ENCODE measurements at places on chromosomes 5 and 9. TPM values are rescaled to one million over a fixed set of nuclear protein-coding genes. Genes with fewer than 3 reads are reported as not detected.

Gene ZBED3
- polyA plus RNA-seq, result 12.0 TPM

Gene IFNB1
- not detected for polyA plus RNA-seq

Gene EPB41L4A
- polyA plus RNA-seq, result 6.5 TPM

Gene CD72
- polyA plus RNA-seq, result 1.7 TPM

Gene SLC34A3
- 0.71 TPM for polyA plus RNA-seq

Gene ZFP62
- polyA plus RNA-seq, result 21.4 TPM

Gene CDC20B
- polyA plus RNA-seq, result not detected

Gene STPG3
- polyA plus RNA-seq, result 0.62 TPM
